IMR-90 (cell line): ENCODE measurements at places on chromosomes 4 and X.

DNA sequence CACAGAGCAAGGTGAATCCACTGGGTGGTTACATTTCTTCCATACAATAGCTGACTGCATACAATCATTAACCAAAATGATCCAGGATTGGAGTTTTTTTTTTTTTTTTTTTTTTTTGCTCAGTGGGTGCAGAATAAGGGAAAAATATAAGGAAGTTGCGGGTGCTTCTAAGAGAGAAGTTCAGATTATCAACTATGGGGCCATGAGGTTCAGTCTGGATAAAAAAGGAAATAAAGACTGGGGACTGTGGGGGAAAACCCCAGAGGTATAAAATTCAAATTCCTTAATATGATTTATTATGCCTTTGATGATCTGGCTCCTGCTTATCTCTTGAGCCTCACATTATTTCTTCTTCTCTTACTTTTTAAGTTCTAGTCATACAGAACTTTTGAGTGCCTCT is 5.9 kb upstream of the EIF1AX start:
- no peak for DNase-seq

GRCh38 chr4:101262683-101263082 is 84.6 kb downstream of the PPP3CA start:
- no peak for DNase-seq

DNA sequence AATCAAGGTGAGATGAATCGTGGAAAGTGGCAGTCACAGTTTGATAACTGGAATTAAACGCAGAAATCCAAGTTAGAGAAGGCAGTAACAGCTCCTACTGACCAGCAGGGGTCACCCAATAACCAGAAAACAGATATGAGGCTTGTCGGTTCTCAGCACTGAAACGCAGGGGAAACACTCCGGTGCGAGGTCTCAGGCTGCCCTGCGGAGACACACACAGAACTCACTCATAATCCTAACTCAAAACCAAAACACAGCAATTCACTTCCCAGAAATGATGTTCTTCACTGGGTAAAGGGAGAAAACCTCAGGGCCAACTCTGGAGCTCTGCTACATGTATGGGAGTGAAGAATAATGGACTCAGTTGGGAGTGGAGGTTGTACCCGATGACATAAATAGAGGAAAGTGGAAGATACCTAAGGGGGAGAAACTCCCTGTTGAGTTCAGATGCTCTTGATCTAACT is 384.4 kb downstream of the RAPGEF2 start:
- peak; percentile 74 for DNase-seq

DNA sequence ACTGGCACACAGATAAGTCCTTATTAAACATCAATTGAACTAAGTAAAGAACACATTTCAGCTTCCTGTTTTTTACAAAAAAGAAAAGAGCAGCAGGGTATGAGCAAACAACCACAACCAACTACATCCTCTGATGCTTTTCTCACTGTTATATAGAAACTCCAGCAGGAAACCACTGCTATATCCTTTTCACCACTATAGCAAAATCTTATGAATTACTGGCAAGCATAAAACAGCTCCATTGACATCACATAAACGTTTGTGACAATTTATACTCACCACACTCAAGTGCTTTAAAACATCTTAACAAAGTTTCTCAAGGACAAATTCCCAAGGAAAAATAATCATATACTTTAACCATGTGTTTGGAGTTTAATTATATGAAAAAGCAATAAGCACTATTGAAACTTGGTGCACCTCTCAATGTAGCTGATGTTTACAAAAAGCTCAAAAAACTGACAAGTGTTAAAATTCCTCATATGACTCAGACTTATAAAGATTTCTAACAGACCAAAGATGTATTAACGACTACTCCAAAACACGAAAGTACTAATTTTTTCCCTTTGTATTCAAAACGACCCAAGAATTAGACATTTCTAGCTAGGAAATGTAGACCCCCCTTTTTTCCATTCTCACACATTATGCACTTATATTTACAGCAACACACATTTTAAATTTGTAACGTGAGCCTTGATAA is 12.9 kb downstream of the GPRIN3 start:
- no peak for DNase-seq

DNA sequence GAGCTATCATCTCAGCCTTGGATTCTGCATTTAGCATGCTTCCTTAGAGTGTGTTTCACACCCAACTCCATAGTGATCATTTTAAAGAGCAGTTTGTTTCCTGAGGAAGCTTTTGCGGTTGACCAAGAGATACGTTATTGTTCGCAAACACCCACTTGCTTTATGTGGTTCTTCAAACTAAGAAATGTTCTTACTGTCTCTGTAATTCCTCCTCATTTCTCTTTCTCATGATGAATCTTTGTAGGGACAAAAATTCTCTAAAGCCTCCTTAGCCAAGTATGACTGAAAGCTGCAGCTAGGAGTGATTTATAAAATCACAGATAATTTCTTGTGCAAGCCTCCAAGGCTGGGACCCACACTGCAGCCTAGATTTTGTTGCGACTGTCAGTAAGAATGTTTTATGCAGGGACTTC is 10.0 kb downstream of the TNIP3 start:
- DNase-seq = no peak

DNA sequence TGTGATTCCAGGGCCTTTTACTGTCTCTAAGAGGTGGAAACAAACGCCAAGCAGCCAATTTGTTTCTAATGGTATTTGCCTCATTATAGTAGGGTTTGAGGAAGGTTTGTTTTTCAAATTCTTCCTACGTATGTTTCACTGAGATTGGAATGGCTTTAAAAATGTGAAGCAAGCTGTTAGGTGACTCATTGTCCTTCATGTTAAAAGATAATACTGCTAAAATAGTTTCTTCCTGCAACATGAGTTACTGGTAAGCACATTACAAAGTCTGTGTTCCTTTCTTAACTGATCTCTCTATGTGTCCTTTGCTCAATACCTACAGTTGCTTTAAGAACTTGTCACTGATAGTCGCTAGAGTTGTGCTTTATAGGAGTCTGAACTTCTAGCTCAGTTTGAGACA is 1183.9 kb downstream of the RPA4 start:
- peak; percentile 36 for DNase-seq

GRCh38 chrX:9532349-9532748 is 67.5 kb downstream of the TBL1X start:
- DNase-seq = peak; percentile 23

- DNase-seq = no peak
Observed at GRCh38 chrX:18286322-18286831, 65.7 kb upstream of the BEND2 start.

DNA sequence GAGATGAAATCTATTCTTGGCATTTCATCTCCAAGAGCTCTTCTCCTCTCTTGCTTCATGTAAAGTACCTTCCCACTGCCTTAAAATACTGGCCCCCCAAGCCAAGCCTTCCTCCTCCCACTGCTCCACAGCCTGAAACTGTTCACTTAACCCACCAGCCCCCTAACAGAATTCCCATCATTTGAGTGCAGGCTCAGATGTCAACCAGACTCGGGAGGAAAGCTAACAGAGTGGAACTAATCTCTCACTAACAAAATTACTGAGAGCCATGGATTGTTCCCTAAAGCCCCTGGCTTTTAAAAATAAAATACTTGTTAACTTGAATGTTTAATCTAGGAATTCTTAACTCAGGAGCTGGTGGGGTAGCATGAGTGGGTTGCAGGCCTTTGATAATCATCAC is 7.1 kb upstream of the DCUN1D4 start:
- DNase-seq = no peak

DNA sequence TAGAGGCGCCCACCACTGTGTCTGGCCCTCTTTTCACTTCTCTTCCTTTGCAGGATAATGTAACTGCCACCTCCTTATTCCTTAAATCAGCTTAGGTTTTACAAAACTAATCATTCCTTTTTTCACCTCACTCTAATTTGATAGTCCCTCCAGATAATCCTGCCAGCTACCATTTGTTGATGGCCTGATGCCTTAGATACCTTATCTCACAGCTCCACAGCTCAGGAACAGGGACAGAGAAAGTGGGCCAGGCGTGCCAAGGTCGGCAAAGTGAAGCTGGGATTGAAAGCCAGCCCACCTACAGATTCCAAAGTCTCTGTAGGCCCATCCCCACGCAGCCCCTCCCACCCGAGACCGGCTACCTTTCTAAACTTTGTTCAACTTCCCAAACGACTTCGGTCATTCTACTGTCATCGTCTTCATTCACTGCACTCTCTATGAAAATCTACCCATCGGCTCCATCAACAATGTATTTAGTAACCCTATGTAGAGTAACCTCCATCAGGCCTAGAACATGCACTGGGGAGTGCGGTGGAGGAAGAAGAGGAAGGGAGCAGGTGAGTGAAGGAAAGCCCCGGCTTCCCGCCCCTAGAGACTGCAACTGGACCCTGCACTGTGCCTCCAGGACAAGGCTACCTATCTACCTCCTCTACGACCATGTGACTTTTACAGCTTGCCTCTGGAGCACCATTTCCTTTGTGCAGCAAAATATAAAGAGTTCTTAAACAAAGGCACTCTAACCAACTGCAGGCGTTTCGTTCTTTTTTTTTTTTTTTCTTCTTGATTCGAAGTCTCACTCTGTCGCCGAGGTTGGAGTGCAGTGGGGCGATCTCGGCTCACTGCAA is 1.5 kb downstream of the CASP6 start:
- DNase-seq = no peak

- DNase-seq = peak; percentile 40
Observed at GRCh38 chr4:184329659-184330400, 112.2 kb upstream of the ENPP6 start.

DNA sequence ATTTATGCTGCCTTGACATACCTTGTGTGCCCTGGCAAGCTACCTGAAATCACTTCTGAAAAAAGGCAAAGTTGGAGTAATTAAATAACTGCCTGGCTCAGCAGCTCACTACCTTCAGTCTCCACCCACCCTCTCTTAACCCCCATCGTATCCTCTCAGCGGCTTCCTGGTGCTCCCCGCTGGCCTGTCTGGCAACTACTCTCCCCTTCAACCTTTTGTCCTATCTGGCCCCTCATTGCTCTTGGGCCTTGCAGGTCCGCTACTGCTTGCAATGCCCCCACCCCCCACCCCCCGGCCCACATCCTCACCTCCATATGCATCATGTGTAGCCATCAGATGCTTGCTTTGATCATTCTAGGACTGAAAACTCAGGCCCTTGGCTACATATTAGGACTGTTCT is 34.5 kb downstream of the PRPS1 start:
- no peak for DNase-seq

- no peak for DNase-seq
Observed at GRCh38 chrX:63349307-63349706, 1.8 kb downstream of the SPIN4 start.

GRCh38 chr4:1783970-1784369 is 9.1 kb upstream of the FGFR3 start:
- no peak for DNase-seq

DNA sequence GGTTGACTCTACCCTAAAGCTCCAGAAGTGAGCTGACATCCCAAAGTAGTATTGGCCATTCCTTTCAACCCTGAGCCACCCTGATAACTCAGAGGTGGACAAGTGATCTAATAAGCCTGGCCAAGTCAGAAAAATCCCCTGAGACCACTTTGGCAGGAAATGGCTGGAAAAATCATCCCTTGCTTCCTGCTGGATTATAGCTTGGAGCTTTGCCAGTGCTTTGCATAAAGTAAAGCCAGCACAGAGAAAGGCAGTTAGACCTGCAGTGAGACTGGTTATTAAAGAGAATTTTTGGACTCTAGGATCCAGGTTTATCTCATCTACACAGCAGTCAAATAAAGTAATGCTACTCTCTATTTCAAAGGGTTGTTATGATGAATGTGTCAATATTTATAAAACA is 6.4 kb downstream of the CXCL3 start:
- peak; percentile 35 for DNase-seq

GRCh38 chr4:158020734-158021346 is 152.0 kb downstream of the GASK1B start:
- peak; percentile 95 for DNase-seq
